ENCODE measurements at places on chromosomes 7 and 10.

GRCh38 chr7:87106974-87107612 lies 45.2 kb upstream of the DMTF1 start:
- no peak for DNase-seq

- DNase-seq = peak; percentile 26
These were observed 19.8 kb downstream of the CREB5 start for GRCh38 chr7:28432105-28432504.

GRCh38 chr10:73172867-73173266 lies 4.9 kb downstream of the FAM149B1 start:
- no peak for DNase-seq

GRCh38 chr7:141884539-141885225 lies 31.5 kb upstream of the OR9A4 start:
- no peak for DNase-seq

DNA sequence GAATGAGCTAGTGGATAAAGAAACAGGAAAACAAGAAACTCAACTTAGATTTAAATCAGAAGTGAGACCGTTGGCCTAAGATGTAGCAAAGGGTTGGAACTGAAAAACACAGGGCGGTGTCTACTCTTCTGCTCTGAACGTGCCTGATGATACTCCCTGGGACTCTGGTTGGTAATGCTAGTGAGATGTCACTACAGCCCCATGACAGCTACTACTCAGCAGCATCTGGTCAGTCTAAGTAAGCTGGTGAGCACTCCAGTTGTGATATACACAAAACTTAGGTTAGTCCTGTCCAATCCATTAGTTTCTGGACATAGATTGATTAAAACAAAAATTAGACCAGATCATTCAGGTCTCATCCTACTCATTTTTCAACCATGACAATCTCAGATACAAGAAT lies 15.4 kb downstream of the MYPN start:
- no peak for DNase-seq

DNA sequence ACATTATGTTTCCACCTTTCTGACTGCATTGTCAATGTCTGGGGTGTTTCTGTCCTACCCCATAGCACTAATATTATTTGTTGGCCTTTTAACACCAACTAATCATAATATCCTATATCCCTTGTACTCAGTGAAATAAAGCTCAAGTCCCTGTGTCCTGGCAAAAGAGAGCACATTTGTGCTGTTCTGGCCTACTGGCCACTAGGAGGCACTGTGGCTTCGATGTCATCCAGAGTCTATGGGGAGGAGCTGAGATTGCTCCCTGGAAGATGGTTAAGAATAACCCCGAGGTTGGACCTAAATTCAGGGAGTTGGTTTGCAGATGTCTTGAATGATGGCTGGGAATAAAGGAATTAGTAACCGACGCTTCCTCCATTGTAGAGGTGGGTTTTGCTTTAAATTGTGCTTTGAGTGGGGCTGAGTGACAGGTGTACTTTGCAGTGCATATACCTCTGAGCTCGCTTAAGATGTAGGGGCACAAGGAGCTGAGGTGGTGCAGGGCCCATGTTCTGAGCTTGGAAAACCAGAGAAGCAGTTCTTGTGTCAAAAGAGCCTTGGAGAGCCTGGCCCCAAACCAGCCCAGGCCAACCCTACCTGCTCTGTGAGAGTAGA lies 191.2 kb upstream of the PRSS1 start:
- DNase-seq = no peak
